Neural crest cell (in vitro differentiated cells): ENCODE measurements at places on chromosomes 13 and 19.
A peak's percentile ranks its signal among the peaks of the same experiment; 100 is the strongest.

GRCh38 chr13:29428310-29429181 lies 166.9 kb downstream of the SLC7A1 start:
- no peak overlapping the region for H3K27ac ChIP-seq
- H3K36me3 ChIP-seq = no peaks in the 10 kb centered on the region
- DNase-seq = peak; percentile 22
- peaks cover 8% of the 10 kb centered on the region for H3K4me1 ChIP-seq
- H3K27me3 ChIP-seq = peaks cover 76% of the 10 kb centered on the region

- no peaks in the 10 kb centered on the region for H3K27me3 ChIP-seq
- H3K4me3 ChIP-seq = no peak overlapping the region
These were observed 1202.8 kb downstream of the DIAPH3 start for GRCh38 chr13:58960888-58961287.

DNA sequence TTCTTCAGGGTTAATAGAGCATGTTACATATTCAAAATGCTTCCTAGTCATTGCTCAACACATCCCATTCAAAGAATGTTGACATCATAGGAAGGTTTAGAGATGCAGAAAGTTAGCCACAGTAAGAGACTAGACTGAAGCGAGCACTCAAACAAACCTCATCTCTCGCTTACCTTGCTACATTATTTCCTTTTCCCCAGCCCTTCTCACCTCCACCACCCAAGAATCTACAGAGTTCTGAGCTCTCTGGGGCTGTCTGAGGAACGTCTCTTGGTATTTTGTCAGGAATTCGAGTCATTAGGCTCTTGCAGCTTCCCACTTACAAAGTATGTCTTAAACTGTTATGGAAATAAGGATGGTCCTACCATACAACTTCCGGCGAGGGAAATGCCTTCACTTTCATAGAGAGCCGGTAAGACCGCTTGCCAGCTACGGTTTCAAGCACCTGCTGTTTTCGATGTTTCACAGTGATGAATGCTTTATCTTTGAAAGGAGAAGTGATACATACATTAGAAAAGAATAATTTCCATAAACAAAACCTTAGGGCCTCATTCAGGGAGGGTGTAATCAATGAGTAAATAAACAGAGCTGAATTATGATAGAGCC lies 65.1 kb downstream of the FLT1 start:
- H3K4me3 ChIP-seq = no peak overlapping the region
- DNase-seq = no peak
- peaks cover 4% of the 10 kb centered on the region for H3K4me1 ChIP-seq
- no peaks in the 10 kb centered on the region for H3K36me3 ChIP-seq

GRCh38 chr19:12953138-12953798 lies 3.8 kb downstream of the GADD45GIP1 start:
- peaks cover 11% of the 10 kb centered on the region for H3K36me3 ChIP-seq
- H3K4me3 ChIP-seq = peak overlapping the region; percentile 90
- DNase-seq = no peak
- no peaks in the 10 kb centered on the region for H3K27me3 ChIP-seq
- no peak overlapping the region for H3K27ac ChIP-seq

GRCh38 chr19:12834976-12835757 lies 788 bp upstream of the RTBDN start:
- no peak overlapping the region for H3K27ac ChIP-seq
- peaks cover 33% of the 10 kb centered on the region for H3K4me1 ChIP-seq
- no peaks in the 10 kb centered on the region for H3K36me3 ChIP-seq
- H3K4me3 ChIP-seq = peak overlapping the region; percentile 51
- H3K27me3 ChIP-seq = peaks cover 89% of the 10 kb centered on the region
- DNase-seq = peak; percentile 29
